ENCODE measurements at places on chromosomes 12 and 14. TPM values are rescaled to one million over a fixed set of nuclear protein-coding genes. Genes with fewer than 3 reads are reported as not detected.

DNA sequence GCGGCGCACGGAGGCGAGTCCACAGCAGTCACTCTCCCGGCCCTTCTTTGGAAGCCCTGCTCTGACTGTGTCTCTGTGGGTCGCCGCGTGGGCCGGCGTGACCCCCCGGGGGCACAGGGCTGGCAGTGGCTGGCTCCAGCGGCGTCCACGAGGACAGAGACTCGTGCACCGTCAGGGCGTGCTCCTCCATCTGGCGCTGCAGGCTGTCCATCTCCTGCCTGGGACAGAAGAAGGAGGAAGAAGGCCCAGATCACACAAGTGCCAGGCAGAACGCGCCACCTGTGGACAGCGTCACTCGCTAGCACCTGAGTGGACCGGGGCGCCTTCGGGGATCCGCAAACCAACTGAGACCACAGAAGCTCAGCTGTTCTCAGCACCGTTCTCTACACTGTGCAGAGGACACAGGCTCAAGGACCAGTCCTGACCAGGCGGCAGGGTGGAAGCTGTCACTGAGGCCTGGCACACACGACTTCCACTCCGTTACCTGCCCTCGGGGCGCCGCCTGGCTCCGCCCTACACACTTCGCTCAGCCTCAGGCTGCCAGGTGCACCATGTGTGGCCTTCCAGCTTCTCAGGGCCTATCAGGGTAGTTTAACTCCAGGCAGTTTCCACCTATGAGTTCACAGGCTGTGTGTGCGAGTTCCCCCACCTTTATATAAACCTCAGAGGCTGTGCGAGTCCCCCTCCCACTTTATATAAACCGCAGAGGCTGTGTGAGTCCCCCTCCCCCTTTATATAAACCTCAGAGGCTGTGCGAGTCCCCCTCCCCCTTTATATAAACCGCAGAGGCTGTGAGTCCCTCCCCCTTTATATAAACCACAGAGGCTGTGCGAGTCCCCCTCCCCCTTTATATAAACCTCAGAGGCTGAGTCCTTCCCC, 11.7 kb upstream of the ANKLE2 start:
- no peak for DNase-seq

DNA sequence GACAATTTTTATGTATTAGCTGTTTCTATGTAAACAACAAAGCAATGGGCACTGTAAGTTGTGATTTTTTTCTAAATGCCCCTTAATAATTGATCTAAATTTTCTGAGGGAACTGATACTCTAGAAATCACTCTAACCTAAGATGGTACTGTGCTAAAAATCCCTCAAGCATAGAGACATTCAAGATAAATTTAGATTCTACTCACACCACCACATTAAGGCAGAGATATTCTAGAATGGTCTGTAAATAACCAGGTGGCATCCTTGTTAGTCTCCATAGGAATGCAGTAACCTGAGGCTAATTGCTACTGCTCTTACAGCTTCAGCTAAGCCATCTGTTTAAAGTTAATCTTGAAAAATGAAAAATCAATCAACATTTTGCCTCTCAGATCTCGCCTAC, 87.3 kb downstream of the SLC41A2 start:
- DNase-seq = no peak

DNA sequence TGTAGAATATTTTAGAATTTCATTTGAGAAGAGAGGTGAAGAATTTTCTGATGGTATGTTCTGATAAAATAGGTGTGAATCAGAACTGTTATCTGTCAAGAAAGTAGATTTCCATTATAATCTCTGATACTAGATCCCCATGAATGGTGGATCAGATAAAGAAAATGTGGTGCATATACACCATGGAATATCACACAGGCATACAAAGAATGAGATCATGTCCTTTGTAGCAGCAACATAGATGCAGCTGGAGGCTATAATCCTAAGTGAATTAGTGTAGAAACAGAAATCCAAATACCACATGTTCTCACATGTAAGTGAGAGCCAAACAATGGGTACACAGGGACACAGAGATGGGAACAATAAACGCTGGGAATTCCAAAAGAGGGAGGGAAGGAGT, 372.0 kb upstream of the ATP2B1 start:
- no peak for DNase-seq

DNA sequence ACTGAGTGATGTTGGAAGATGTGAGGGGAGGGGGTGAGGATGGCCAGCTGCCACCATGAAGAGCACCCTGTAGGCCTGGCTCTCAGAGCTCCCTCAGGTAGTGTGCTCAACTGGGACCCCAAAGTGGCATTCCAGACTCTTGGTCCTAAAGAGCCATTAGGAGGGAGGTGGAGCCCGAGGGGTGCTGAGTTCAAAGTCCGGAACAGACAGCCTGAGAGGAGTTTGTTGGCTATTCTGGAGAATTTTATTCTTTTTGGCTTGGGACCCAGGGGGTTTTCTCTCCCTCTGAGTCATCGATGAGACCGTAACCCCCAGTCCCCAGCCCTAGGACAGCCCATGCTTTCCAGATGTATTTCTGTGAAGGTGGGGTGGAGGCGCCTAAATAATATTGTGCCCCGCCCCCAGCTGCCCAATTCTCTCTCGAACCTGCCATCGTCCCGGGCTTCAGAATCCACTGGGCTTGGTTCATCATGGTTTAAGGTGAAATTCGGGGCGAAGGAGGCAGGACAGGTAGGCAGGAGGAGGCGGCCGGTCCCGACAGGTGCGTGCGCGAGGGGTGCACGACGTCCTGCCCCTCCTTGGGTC, 690 bp upstream of the RBP5 start:
- no peak for DNase-seq

GRCh38 chr14:53605562-53605961, 351.1 kb downstream of the BMP4 start:
- DNase-seq = no peak

DNA sequence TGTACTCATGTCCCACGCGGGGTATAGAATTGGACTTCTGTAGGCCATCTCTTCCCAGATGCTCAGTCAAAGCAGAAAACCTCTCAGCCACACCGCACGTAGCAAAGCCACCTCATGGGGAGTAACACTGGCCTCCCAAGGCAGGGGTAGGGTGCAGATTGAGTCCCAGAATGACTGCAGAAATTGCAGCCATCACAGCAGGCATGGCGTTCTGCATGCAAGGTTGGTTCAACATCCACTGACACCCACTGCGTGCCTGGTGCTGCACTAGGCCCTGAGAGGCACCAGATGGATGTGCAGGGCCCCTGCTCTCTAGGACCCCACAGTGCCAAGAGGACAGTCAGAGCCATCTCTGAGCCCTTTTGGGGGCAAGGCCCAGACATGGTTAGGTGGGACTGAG, 39.9 kb downstream of the RAB35 start:
- DNase-seq = no peak

DNA sequence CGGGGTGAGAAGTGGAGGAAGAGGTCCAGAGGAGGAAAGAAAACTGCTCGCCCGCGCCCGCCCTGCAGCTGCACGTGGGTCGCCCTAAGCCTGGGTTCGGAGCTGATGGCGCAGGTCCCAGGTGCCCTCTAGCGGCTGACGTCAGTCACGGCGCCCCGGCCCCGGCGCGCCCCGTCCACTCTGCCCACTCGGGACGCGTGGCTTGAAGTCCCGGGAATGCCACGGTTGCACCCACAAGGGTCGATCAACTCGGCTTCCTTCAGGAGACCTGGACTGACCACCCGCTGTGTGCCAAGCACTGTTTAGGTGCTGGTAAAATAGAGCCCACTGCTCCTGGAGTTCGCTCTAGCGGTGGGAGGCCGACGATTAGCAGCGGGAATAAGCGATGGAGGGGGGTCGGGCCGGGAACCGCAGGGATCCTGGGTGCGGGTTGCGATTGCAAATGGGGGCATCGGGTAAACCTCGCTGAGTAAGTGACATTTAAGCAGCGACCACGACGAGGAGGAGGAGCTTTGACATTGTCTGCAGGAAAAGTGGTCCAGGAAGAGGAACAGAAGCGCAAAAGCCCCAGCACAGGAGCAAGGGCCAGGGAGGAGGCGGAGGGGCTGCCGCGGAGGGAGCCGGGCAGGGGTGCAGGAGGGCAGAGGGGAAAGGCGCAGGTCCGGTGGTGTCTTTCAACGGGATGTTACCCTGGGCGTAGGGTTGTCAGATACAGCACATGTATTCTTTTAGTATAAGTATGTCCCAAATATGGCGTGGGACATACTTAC, 5.1 kb upstream of the ZNF839 start:
- DNase-seq = peak; percentile 65

DNA sequence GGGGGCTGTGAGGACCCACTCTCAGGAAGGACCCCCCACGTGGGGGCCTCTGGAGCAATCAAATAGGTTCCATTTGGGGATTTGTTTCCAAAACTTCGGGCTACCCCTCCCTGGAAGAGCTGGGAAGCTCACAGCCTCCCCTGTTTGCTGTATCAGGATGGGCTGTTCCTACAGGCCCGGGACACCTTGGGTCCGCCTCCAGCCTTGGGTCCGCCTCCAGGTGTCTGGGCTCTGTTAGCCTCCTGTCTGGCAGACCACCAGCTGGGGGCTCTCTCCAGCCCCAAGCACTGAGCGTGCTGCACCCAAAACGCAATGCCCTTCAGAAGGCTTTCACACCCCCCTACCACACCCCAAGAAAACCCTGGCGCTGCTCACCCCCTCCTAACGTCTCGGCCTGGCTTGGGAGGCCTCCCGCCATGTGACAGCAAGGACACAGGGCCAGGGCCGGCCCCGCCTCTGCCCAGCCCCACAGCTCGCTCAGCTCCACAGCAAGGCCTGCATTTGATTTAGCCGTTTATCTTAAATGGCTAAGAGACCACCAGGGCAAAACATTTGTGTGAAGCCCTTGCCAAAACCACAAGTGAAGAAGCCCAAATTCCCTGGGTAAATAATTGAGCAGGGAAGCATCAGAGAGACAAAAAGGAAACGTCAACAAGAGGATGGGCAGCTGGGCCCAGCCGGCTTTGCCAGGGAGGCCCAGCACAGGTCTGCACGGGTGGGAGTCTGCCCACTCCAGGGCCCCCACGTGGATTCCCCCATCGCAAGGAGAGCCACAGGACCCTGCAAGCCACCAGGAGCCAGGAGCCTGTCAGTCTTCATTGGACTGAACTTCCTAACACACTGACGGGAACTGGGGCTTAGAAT, 39.9 kb downstream of the BCL11B start:
- DNase-seq = no peak

DNA sequence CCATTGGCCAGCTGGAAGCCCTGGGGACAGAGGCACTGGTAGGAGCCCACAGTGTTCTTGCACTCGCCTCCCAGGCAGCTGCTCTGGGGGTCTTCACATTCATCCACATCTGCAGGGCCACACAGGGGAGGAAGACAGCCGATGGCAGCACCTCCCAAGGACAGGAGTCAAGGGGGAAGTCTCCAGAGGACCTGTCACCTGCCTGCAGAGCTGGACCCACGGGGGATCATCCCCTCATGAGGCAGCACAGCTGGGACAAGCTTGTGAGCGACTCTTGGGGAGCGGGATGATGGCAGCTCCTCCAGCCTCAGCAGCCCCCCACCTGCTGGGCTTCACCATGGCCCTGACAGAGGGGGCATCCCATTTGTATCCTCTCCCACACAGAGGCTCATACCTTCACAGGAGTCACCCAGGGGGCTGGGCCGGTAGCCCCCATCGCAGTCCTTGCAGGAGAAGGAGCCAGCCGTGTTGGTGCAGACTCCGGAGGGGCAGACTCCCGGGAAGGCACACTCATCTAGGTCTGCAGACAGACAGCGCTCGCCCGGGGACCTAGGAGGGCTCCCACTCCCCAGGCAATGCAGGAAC, 15.4 kb downstream of the ISCA2 start:
- DNase-seq = no peak

DNA sequence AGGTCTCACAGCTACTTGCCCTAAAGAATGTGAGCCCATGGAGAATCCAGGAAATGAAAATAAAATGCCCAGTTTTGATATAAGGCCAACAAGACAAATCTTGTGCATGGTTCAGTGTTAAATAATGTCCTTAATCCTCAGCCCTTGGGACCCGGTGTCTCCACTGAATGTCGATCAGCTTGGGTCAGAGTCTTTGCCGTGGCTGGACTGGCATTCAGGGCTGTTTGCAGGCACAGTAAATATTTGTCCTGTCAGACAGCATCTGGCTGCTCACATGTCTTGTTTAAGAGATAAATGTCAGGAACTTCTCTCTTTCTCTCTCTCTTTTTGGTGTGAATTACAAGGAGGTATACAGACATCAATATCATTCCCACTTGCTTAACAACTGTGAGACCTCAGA, 452.5 kb downstream of the FUT8 start:
- no peak for DNase-seq

DNA sequence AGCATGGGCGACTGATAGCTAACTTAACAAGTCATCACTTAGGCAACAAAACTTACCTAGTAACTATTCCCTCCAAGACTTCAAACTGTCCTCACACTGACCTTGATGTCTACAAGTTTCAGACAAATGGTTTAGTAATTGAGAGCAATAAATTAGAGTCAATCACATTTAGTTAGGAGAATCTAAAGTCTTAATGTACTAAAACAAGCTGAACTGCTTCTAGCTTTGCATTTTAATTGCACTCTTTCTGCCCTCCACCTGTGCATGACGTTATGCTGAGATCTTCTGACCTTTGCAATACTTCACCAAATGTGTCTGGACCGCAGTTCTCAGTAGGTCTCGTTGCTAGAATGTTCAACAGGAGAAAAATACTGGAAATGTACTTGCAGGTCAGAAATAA, 158.0 kb downstream of the PIK3C2G start:
- DNase-seq = no peak

- no peak for DNase-seq
Measured at GRCh38 chr14:99241325-99242010, 30.5 kb downstream of the BCL11B start.

DNA sequence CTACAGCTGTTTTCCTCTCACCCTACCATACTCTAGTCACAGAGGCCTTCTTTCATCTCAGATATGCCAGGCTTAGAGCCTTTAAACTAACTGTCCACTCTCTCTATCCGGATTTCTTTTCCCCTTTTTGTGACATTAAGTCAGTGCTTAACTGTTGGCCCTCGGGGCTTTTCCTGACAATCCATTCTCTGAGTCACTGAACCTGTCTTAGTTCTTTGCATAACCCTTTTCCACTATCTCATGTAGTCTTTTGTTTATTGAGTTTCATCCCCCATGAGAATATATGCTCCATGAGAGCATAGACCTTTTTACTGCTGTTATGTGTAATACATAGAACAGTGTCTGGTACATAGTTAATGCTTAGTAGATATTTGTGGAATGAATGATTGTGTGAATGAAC, 68.7 kb downstream of the PLEKHA5 start:
- peak; percentile 63 for DNase-seq

GRCh38 chr14:100054316-100055075, 10.7 kb upstream of the EVL start:
- DNase-seq = no peak

- no peak for DNase-seq
Measured at GRCh38 chr12:3987571-3987970, 114.4 kb upstream of the PARP11 start.

DNA sequence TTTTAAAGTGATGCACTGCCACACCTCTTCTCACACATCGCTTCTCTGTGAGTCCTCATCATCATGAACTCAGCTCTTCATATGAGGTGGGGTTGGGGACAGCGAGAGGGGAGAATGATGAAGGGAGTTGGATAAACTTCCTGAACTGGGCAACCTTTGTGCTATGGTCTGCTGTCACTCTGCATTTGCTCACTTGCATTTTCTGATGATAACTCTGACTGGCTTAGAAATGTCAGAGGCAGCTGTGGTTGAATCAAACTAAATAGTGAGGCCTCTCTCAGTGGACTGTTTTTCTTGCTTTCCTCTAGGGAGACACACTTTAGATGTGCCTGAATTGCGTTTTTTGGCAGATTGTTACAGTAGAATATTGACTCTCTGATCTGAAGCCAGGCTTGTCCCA, 55.2 kb upstream of the NFKBIA start:
- no peak for DNase-seq

The KRT74 gene
- total RNA-seq = not detected

The GNB3 gene
- total RNA-seq = not detected

The ADCY6 gene
- total RNA-seq = 48.3 TPM

The CIROP gene
- not detected for total RNA-seq

The TSPAN9 gene
- 9.6 TPM for total RNA-seq

The PMCH gene
- not detected for total RNA-seq

The ACVRL1 gene
- total RNA-seq = not detected

The C1R gene
- total RNA-seq = 20.5 TPM
